ENCODE measurements at places on chromosomes 16 and 17.

- no peak for DNase-seq
These were observed 43.2 kb downstream of the TSC2 start for GRCh38 chr16:2090777-2091546.

DNA sequence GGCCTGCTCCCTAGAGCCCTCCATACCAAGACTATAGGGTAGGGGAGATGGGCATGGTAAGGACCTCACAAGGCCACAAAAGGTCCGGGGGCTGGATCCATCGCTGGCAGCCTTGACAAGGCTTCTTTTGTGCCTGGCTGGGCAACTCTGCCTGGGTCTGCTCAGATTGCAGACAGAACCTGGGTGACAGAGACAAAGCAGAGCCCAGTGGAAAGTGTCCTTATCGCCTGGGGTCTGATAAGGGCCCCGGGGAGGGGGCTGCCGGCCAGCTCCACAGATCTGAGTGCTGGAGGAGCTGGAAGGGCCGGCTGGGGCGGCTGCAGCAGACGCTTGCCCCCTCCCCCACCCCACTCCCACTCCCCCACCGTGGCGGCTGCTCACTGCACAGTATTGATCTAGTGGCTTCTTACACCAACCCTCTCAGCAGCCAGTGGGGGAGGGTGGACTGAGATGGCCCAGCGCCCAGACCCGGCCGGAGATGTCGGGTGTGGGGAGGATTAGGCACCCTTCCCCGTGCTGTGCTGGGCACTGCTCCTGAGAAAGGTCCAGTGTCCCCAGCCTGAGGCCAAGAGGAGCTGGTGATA lies 7.2 kb downstream of the MMP15 start:
- DNase-seq = no peak

DNA sequence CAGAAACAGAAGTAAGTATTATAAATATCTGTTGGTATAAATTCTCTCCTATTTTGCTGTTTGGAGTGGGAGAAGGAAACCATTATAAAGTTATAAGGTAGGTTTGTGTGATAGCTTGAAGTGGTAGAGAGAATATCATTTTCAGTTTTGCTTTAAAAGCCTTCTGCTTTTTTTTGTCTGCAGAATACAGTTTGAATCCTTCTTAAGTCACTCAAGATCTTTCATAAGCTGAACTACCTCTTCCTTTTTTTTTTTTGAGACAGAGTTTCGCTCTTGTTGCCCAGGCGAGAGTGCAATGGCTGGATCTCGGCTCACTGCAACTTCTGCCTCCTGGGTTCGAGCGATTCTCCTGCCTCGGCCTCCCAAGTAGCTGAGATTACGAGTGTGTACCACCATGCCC lies 9.0 kb downstream of the ATAD5 start:
- DNase-seq = no peak

- DNase-seq = no peak
These were observed 790 bp downstream of the NCBP3 start for GRCh38 chr17:3845291-3845620.

DNA sequence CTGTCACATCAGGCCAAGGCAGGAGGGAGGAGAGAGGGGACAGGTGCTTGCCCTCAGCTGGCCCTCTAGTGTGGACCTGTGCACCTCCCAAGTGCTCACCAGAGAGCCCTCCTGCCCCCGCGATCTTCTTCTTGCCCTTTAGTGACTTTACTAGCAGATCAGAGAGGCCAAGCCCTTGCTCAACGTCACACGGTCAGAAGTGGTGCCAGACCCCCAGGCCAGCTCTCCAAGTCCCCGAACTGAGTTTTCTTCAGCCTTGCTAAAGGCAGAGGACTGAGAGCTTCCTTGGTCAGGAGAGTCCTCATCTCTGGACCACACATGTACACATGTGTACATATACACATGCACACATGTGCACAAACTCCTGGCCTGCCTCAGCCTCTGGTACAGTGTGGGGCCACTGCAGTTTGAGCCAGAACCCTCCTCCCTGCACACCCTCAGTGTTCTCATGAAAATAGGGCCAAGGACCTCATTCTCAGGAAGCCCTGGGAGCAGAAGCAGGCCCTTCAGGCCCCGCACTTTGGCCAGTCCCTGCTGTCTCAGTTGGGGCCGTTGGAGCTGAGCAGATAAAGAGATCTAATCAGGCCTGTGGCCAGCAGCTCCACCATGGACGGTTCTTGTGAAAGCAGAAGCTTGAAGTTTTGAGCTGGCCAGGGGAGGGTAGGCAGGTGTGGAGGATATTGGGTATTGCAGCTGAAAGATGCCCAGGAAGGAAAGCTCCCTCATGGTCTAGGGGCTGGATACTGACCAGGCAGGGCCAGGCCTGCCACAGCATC lies 7.4 kb upstream of the EPX start:
- no peak for DNase-seq

DNA sequence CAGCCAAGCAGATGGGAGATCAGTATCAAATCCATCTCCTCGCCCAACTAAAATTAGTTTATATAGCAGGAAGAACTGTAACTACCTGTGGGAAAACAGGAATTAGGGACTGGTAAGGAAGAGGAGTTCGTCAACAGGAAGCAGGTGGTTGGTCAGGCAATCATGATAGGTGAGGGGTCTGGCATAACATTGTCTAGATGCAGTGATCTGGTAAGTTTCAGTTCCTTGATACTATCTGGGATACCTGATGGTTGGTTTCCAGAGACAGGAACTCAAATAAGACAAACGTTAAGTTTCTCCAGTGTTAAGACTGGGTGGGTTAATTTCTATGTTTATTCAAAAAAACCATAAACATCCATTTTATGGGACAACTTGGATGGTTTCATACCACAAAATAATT lies 53.8 kb downstream of the CEP112 start:
- DNase-seq = no peak

DNA sequence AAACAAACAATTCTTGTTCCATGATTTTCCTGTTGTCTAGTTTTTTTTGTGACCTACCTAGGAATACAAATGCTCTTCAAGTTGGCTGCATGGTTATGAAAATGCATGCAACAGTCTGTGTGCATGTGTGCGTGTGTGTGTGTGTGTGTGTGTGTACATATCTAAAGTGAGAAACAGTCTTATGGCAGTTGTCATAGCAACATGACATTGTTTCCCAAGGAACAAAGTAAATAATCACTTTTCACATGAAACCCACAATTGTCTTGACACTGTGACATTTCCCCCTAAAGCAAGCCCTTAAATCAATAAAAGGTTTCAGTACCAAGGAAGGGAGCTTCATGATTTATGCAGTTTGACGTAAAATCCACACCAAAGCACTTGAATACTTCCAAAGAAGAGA lies 758.4 kb downstream of the CDH8 start:
- DNase-seq = no peak

DNA sequence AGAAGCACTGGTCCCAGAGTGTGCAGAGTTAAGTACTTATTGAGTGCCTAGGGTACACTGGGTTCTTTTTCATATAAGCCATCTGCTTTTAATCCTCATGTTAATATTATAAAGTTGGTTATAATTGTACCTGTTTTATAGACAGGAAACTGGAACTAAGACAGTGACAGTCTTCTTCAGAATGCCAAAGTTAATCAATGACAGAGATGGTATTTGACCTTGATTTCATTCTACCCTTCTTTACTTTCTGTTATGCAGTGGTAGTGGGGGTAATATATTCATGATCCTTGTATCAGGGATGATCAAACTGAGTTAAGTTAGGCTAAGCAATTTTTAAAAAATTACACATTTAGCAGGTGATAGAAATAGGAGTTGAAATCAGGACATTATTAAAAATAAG lies 108.6 kb upstream of the GOT2 start:
- DNase-seq = no peak

- DNase-seq = no peak
These were observed 29.7 kb downstream of the MGRN1 start for GRCh38 chr16:4654011-4654963.

DNA sequence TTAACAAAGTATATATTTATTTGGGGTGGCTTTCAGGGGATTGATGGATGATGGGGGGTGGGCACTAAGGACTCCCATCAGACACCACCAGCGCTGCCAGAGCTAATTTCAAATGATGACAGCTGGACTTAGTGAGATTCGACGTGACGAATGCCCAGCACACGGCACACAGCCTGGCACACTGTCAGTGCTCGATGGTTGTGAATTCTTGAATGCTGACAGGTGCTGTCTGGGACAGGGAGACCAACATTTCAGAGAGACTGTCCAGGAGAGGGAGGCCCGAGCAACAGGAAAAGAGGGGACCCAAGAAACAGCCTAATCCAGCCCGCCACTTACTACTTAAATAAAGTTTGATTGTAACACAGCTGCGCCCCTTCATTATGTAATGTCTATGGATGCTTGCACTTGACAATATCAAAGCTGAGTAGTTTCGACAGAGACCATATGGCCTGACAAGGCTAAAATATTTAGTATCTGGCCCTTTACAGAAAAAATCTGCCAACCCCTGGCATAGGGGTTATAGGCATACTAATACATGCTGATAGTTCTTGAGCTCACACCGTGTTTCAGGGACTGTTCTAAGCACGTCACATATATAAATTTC lies 6.2 kb upstream of the MPRIP start:
- DNase-seq = no peak

GRCh38 chr16:83305092-83305491 lies 502.7 kb upstream of the HSBP1 start:
- no peak for DNase-seq

DNA sequence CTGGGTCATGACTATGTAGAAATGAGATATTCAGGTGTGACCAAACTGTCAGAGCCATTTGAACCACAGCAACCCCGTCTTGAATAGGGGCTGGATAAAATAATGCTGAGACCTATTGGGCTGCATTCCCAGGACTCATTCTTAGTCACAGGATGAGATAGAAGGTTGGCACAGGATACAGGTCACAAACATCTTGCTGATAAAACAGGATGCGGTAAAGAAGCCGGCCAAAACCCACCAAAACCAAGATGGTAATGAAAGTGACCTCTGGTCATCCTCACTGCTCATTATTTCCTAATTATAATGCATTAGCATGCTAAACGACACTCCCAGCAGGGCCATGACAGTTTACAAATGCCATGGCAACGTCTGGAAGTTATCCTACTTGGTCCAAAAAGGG lies 545.5 kb downstream of the TMEM114 start:
- DNase-seq = no peak

DNA sequence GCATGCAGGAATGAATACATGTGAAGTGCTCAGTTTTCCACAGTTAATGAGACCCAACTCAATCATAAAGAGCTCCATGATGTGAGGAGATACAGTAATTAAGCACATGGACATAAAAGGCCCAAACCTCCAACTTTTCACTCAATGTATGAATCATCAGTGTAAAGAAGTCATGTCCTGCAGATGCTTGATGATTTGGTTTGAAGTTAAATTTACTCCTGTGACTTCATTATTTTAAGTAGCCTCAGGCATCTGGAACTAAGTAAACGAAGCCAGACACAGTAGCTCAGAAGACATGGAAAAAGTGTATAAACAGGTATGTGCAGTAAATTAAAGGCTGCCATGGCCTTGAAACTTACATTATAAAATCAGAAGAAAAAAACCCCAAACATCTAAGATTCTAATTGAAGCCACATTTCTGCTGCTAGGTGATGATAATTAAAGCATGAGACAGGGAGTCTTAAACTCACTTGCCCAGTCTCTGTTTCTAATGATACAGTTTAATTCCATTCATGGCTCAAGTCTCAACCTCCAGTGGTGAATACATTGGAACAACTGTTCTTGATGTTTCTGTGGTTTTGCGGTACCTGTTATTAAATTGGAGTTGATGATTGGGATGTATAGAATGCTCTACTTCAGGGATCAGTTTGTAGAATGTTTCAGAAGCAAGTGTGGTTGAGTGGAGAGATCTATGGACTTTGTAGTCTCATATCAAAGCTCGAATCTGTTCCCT lies 28.9 kb upstream of the CCL2 start:
- DNase-seq = no peak

DNA sequence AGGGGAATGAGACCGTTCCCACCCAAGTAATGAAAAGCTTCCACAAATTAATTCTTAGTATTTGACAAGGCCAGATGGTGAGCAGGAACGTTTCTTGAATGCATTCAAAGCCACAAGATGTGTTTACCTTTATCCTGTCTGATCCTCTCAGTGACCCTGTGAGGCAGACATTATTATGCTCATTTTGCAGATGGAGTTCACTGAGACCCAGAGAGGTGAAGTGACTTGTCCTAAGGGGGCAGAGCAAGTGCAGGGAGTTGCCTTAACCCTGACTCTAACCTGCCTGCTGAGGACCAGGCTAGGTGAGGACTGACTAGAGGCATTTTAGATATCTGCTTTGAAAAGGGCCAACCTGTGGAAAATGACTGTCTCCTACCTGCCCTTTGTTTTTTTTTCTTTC lies 156.7 kb downstream of the HAPSTR1 start:
- no peak for DNase-seq

DNA sequence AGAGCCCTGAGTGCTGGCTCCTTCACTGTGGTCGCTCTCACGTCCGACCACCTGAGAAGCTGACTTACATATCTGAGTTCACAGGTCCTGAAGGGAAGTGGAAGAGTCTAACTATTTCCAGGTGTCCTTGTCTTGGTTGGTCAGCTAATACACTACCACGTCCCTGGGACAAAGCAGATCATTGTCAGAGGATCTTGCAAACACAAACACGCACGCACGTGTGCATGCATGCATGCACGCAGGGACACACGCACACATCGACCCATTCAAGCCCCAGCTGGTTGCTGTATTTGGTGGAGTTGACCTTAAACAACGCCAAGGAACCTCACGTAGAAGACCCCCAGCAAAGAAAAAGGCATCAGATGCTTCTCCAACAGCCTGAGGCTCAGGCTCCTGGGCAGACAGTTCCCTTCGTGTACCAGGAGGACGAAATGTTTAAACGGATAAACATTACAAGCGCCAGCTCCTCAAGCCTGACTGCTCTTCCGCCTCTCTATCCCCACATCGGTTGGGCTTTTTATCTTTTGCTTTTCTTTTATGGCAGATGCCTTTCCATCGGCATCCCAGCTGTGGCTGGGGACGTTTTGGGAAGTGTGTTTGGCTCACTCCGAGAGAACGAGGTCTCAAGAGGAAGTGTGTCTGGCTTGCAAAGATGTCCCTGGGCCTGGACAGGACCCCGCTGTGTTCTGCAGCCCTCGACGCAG lies 95.8 kb downstream of the TBC1D16 start:
- no peak for DNase-seq

- no peak for DNase-seq
These were observed 9.1 kb upstream of the SCNN1B start for GRCh38 chr16:23293016-23293415.

- DNase-seq = no peak
These were observed 919 bp upstream of the CBX1 start for GRCh38 chr17:48102043-48102750.

Data from D341Med (cell line).